AG09309 (cell line): ENCODE measurements at places on chromosomes 4 and X.

GRCh38 chrX:5876984-5877596, 351.6 kb downstream of the NLGN4X start:
- DNase-seq = no peak

- DNase-seq = no peak
Measured at GRCh38 chr4:42817913-42818312, 74.6 kb upstream of the GRXCR1 start.

DNA sequence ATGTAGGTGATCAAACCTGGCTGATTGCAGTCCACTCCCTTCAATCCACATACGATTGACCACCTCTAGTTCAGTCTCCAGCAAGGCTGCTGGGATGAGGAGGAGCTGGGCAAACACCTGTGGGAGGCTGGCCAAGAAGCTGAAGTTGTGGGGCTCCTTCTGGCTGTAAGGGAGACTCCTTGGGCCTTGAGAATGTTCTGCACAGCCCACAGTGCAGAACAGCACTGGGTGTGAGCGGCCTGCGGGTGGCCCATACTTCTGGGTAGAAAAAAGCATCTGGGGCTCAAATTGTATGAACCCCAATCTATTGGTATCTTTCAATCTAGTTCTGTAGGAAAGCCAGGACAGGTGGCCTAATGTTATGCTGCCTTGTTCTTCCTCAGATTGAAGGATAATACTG, 1608.8 kb upstream of the PCDH10 start:
- DNase-seq = no peak

GRCh38 chrX:119093991-119094735, 21.4 kb downstream of the CT47C1 start:
- no peak for DNase-seq

DNA sequence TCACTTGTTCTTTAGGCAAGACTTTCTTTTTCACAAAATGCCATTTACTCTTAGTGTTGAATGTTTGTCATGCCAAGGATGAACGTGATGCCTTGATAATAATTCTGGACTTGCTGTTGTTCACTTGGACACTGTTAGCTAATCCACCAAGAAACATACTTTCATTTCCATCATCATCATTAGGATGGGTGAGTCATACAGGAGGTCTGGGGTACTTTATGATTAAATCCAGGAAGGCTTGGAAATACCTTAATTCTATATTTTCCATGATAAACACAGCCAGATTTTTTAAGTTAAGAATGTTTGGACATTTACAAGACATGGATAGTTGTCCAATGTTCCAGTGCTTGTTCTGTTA, 260.7 kb upstream of the GIMD1 start:
- DNase-seq = no peak

- DNase-seq = no peak
Measured at GRCh38 chrX:136839196-136839595, 41.3 kb downstream of the RBMX start.

GRCh38 chr4:2935762-2936743, 27.2 kb downstream of the NOP14 start:
- no peak for DNase-seq

- no peak for DNase-seq
Measured at GRCh38 chr4:68216501-68216900, 29.0 kb downstream of the TMPRSS11B start.

GRCh38 chrX:151396042-151396824, 773 bp upstream of the VMA21 start:
- peak; percentile 2 for DNase-seq

- DNase-seq = no peak
Measured at GRCh38 chr4:1490654-1491327, 84.5 kb upstream of the NKX1-1 start.

- DNase-seq = no peak
Measured at GRCh38 chr4:127214016-127214415, 418.7 kb upstream of the INTU start.

- no peak for DNase-seq
Measured at GRCh38 chr4:76623217-76624045, 188.4 kb downstream of the SHROOM3 start.

DNA sequence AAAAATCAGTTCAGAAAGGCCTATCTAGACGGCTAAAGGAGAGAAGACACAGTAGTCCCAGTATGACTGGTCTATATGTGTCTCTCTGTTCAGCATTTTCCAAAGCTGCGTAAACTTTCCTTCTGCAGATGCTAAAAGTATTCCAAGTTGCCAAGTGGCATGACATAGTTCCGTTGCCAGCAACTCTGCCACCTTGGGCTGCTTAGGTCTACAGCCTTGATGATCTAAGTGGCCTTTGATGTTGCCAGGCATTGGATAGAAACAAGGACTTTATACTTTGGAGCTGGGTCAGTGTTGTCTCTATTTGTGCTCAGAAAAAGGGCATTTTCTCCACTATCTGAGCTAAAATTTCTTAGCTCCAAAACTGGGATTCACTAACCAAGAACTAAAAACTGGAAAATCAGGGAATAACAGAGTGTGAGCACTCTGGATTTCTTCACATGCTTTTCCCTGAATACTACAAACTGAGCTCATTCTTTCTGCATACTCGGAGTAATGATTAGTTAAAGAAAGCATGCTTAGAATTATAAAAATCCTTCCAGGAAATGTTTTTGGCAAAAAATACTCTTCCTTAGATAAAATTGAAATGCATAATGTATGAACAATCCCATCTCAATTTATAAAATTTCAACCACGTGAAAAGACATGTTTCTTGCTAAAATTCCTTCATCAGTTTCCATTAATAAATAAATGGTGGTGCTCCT, 191.4 kb downstream of the ADAMTS3 start:
- no peak for DNase-seq

DNA sequence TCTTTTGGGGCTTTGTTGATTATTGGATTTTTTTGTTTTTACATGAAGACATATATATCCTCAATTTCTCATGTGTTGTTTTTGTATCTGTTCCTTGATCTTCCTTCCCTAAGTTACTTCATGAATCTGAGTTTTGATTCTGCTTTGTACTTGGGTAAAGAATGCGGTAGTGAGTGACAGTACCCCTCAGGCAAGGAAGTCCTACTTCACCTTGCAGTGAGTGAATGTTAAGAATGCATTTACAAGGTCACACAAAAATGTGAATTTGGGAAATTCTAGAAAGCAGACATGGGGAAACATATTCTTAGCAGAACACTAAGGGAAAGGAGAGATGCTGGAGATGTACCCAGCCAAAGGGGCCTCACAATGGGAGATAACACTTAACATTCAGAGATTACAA, 373.1 kb upstream of the LCORL start:
- DNase-seq = no peak

DNA sequence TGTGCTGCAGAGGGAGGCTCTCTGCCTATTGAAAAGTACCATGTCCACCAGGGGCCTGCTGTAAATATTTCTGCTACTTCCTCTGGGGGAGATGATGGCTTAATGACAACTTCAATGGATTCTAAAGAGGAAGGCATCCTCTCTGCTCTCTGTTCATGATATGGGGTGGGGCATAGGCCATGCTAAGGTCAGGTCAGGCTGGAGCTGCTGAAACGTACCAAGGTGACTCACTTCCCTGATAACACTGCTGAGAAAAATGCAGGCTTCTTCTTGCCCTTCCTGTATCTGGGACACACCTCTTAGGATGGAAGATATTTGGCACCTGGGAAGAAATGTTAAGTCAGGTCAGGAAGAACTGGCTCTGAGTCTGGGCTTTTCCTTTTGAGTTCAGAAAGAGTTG, 31.5 kb downstream of the HS3ST1 start:
- DNase-seq = no peak

GRCh38 chr4:106803083-106803482, 233.0 kb downstream of the DKK2 start:
- DNase-seq = no peak

DNA sequence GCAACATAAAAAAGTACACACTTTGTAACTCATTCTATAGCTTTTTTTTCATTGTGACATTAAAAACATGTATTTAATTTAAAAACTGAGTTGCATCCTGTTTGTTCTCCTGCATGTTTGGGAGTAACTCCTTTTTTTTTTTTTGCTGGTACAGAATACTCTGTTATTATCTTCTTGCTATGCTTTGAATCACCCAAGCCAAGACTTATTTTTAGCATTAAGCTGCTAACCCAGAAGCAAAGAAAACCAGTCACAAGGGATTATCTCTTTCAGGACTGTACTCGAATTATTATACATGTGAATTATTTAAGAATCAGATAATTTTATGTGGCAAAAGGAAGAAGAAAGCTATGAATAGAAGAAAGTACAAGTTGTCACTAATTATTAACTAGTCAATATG, 194.9 kb downstream of the ADAMTS3 start:
- DNase-seq = no peak

- no peak for DNase-seq
Measured at GRCh38 chr4:141207961-141208360, 12.7 kb upstream of the ZNF330 start.

DNA sequence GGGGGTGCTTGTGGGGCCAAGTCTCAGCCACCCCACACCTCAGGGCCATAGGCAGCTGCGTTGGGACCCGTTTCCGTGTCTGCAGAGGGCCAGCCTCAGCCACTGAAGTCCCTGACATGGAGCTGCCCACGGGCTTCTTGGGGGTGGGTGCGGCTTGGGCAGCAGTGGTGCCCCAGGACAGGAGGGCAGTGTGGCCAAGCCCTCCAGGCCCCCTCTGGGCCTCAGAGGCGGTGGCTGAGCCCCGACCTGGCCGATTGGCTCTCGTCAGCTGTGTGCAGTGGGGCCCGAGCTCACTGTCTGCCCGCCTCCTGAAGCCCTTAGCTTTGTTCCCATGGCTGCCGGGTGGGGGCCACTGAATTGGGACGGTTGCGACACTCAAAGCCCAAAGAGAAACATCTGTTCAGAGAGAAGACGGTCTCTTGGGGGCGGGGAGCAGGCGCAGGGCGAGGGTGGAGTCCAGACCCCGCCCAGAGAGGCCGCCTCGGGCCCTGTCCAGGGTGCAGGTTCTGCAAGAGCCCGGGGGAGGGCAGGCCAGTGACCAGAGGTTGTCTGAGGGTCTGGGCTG, 9.1 kb downstream of the FGFR3 start:
- no peak for DNase-seq

GRCh38 chr4:8593264-8594096, 915 bp downstream of the CPZ start:
- no peak for DNase-seq

GRCh38 chr4:56215141-56215783, 172.0 kb downstream of the AASDH start:
- no peak for DNase-seq
